ENCODE measurements at places on chromosomes 3 and 15. TPM values are rescaled to one million over a fixed set of nuclear protein-coding genes. Genes with fewer than 3 reads are reported as not detected.

Gene CHRNA7
- total RNA-seq: 4.4 TPM

Gene LRRC31
- total RNA-seq: not detected

Gene GPR15
- total RNA-seq: not detected

Gene DUSP7
- 23.5 TPM for total RNA-seq

Gene SAMMSON
- total RNA-seq: not detected

Gene SERINC4
- 0.17 TPM for total RNA-seq

- DNase-seq: no peak
Observed at GRCh38 chr15:98881526-98882520, 125.8 kb downstream of the PGPEP1L start.

GRCh38 chr3:100046986-100047385 is 67.3 kb downstream of the FILIP1L start:
- DNase-seq: no peak

- DNase-seq: no peak
Observed at GRCh38 chr15:63029676-63030075, 12.9 kb upstream of the TPM1 start.

- DNase-seq: no peak
Observed at GRCh38 chr3:120410541-120410940, 40.3 kb downstream of the FSTL1 start.

DNA sequence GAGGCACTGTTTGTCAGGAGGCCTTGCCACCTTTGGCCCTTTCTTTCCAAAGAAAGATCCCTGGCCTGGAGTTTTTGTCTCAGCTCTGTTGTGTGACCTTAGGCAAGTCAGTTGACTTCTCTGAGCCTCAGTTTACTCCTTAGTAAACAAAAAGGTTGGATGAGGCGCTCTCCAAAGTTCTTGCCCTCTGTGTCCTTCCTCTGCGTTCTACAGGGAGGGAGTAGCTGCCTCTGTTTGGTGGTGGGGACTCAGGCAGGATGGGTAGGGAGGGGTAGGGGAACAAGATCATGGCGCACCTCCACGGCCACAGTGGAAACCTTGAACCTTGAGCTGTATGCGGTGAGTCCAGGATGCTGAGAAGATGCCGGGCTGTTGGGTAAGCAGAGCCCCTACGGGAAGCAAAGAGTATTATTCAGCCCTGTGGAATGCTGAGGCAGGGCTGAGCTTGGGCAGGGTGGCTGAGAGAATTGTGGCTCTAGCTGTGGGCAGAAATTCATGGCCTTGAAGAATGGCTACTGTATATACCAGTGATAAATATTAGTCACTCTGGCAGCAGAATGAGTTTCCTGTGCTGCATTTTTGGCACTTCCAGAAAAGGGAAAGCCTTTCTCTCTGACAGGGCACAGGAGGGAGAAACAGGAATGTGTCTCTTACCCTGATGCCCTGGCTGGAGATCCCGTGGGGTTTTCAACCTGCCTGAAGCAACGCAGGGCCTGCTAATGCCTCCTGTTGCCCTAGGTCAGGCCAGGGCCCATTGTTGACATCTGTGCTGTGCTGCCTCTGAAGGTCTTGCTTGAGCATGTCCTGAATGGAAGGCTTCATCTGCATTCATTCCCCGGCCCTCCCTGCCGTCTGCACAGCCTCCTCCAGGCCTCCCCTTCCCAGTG is 39.9 kb downstream of the SMAD3 start:
- no peak for DNase-seq

GRCh38 chr3:94159062-94159828 is 96.4 kb downstream of the NSUN3 start:
- DNase-seq: no peak

- DNase-seq: no peak
Observed at GRCh38 chr3:115402651-115403050, 220.7 kb upstream of the GAP43 start.

- DNase-seq: no peak
Observed at GRCh38 chr3:32705232-32705631, 20.2 kb downstream of the CNOT10 start.

- DNase-seq: no peak
Observed at GRCh38 chr3:4083225-4084015, 219.7 kb upstream of the SETMAR start.

DNA sequence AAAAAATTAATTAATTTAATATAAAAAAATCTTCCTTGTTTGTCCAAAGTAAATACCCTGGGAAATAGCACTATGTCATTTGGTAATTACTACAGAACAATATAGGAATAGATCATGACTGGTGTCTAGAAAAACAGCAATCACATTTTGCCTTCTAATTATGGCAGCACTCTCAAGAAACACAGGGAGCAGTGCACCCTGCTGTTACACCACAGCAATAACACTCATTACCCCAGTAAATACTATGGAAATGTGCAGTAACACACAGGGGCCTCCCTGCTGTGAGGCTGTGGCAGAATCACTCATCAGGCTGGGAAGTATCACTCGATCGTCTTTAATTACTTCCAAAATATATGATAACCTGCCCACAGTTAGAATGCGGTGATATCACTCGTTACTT is 646.0 kb downstream of the TUSC7 start:
- DNase-seq: peak; percentile 45

DNA sequence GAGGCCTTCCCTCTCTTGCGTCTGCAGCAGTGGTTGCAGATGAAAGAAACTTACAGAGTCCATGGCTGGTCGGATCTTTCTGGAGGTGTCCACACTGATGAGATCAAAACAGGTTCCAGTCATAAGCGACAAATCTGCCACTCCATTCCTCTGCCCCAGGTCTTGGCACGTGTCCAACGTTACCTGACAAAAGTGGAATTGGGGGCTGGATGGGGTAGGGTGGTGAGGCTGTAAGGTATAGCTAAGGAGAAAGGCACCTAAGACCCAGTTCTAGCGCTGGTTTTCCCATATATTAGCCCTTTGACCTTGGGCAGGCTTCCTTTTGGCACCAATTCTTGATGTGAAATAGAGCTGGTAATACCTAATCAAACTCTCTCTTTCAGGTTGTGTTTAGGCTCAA is 11.0 kb downstream of the FAM43A start:
- DNase-seq: no peak

DNA sequence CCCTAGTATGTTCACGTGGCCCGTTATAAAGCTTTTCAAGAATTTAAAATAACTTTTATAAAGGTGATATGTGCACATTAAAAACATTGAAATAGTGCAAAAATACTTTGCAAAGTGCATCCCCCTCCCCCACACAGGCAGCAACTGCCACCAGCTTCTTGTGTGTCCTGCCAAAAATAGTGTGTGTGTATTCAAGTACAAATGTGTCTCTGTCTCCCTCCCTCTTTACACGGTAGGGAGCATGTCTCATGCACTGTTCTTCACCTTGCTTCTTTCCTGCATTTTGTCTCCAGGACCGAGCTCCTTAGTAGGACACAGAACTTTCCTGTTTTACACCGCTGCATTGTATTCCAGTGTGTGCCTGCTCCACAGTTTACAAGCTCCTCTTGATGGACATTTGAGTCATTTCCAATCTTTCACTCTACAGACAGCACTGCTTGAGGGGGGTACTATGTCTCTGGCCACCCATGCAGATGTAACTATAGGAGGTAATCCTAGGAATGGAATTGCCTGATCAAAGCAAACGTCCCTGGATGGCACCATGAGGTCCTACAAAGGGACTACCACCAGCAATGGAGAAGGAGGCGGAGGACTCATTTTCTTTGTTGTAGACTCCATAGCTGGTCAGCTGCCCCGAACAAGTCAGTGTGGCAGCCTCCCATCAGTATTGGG is 52.4 kb downstream of the SLC6A6 start:
- DNase-seq: no peak

DNA sequence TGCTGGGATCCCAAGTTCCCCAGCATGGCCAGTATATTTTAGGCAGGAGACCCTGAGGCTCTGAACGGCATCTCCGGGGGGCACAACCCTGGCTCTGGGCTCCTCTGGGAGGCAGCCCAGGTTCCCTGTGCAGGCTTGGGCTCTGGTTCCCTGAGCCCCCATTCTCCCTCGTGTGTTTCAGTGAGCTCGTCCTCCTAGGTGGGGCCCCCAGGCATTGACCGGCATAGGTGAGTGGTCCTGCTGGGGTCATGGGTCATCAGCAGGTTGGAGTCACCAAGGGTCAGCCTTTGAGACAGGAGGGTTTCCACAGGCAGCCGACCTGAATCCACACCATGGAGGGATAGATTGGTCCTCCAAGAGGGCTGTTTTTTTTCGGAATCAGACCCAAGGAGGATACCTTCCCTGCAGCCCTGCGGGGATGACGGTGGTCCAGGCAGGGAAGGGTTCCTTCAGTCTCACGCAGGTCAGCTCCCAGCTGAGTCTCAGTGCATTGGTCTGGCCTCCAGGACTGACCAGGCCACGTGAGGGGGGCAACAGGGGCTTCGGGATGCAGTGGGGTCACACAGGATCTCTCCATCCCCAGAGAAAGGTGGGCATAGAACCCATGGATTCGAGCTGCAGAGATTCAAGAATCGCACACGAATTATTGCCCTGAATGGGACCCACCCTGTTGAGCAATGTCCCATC is 226.0 kb downstream of the SNRPN start:
- DNase-seq: no peak

- no peak for DNase-seq
Observed at GRCh38 chr15:28934645-28935044, 48.9 kb downstream of the APBA2 start.

DNA sequence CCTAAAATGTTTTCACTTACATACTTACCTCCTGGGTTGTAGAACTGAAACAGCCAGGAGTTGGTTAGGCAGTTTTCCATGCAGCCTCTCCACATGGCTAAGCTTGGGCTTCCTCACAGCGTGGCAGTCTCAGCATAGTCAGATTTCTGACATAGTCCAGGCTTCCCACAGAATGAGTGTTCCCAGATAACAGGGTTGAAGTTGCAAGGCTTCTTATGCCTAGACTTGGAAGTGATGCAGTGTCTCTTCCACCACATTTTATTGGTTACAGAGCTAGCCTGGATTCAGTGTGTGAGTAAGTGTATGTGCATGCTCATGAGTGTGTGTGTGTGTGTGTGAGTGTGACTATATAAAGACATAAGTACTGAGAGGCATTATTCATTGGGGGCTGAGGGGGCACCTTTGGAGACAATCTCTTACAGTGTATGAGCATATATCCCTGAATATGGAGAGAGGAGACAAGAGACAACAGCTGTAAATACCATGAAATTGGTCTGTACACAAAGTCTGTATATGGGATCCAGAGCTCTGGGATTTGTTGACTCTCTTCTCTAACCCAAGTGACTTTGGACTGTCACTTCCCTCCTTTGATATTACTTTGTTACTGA is 78.1 kb downstream of the ZNF621 start:
- DNase-seq: no peak

- DNase-seq: no peak
Observed at GRCh38 chr3:152843955-152844354, 9.0 kb downstream of the P2RY1 start.

GRCh38 chr3:192514081-192514753 is 213.1 kb downstream of the FGF12 start:
- peak; percentile 56 for DNase-seq

Data from H9 (cell line).